H4 (cell line): ENCODE measurements at places on chromosomes 1 and 21. TPM values are rescaled to one million over a fixed set of nuclear protein-coding genes. Genes with fewer than 3 reads are reported as not detected.

Gene NPHP4
- total RNA-seq = 2.4 and 12.0 TPM in 2 replicates

Gene IL19
- total RNA-seq = not detected in 2 replicates

Gene SMPDL3B
- total RNA-seq = 0.23 and 1.6 TPM in 2 replicates

Gene EPHA2
- 10.1 and 14.2 TPM in 2 replicates for total RNA-seq

Gene CFHR5
- total RNA-seq = not detected in 2 replicates

Gene CTSS
- total RNA-seq = 0.39 and 1.5 TPM in 2 replicates

Gene LAX1
- not detected in 2 replicates for total RNA-seq

Gene CCDC185
- not detected in 2 replicates for total RNA-seq

Gene GPR25
- total RNA-seq = not detected in 2 replicates

Gene TRIM58
- not detected in 2 replicates for total RNA-seq

Gene FMOD
- total RNA-seq = 0.10 TPM in 1 of 2 replicates, not detected in the other

Gene GPR37L1
- total RNA-seq = 0.02 TPM in 1 of 2 replicates, not detected in the other

Gene GJA5
- total RNA-seq = 0.15 and 0.41 TPM in 2 replicates

Gene OR2AK2
- total RNA-seq = not detected in 2 replicates

Gene TSPAN2
- total RNA-seq = 1.3 and 3.7 TPM in 2 replicates

Gene CD34
- total RNA-seq = 0.06 TPM in 1 of 2 replicates, not detected in the other

Gene CACNA1S
- not detected in 2 replicates for total RNA-seq

Gene CSRP1
- 402 and 518 TPM in 2 replicates for total RNA-seq

Gene INSRR
- not detected in 2 replicates for total RNA-seq

Gene S100A2
- total RNA-seq = 17.8 and 33.2 TPM in 2 replicates

Gene VHLL
- total RNA-seq = not detected in 2 replicates

Gene CLCNKA
- total RNA-seq = not detected in 2 replicates

Gene CNKSR1
- total RNA-seq = not detected in 2 replicates

Gene RORC
- 0.60 and 1.2 TPM in 2 replicates for total RNA-seq

Gene OPRD1
- total RNA-seq = not detected in 2 replicates

Gene KCNJ9
- total RNA-seq = not detected in 2 replicates

Gene DNAI4
- 0.31 and 0.89 TPM in 2 replicates for total RNA-seq

Gene CYP4Z1
- not detected in 2 replicates for total RNA-seq

Gene PRELP
- not detected in 2 replicates for total RNA-seq

Gene RUNX3
- 2.9 and 4.7 TPM in 2 replicates for total RNA-seq

Gene OLFML2B
- 0.55 and 2.1 TPM in 2 replicates for total RNA-seq

Gene PADI3
- 5.7 and 6.0 TPM in 2 replicates for total RNA-seq

Gene FAM72A
- 4.5 and 7.2 TPM in 2 replicates for total RNA-seq

Gene CD84
- not detected in 2 replicates for total RNA-seq

Gene SHC1
- total RNA-seq = 163 and 170 TPM in 2 replicates

Gene ESPN
- not detected in 2 replicates for total RNA-seq

Gene TEX38
- total RNA-seq = not detected in 2 replicates

Gene LMOD1
- total RNA-seq = 0.10 TPM in 1 of 2 replicates, not detected in the other

Gene OR2T2
- total RNA-seq = not detected in 2 replicates

Gene SLAMF6
- not detected in 2 replicates for total RNA-seq

Gene NTRK1
- 0.10 TPM in 1 of 2 replicates, not detected in the other for total RNA-seq

Gene PADI4
- total RNA-seq = 0.27 TPM in 2 replicates

Gene MCOLN3
- 0.72 and 1.4 TPM in 2 replicates for total RNA-seq

Gene NR5A2
- 0.06 TPM in 2 replicates for total RNA-seq

Gene IFNLR1
- total RNA-seq = 0.21 and 0.90 TPM in 2 replicates

Gene KIAA0040
- total RNA-seq = 2.3 and 5.8 TPM in 2 replicates

Gene ADGRB2
- total RNA-seq = 2.4 and 3.5 TPM in 2 replicates

Gene MXRA8
- total RNA-seq = 41.2 and 46.0 TPM in 2 replicates

Gene LCE1A
- total RNA-seq = not detected in 2 replicates

Gene LCE1B
- not detected in 2 replicates for total RNA-seq

Gene RIMKLA
- 0.85 and 1.0 TPM in 2 replicates for total RNA-seq

Gene CFAP107
- total RNA-seq = not detected in 2 replicates

Gene TRIM33
- 8.6 and 8.8 TPM in 2 replicates for total RNA-seq

Gene BRDT
- total RNA-seq = not detected in 2 replicates

Gene SPATA21
- not detected in 2 replicates for total RNA-seq
